Ascending aorta (tissue), 2 donors: ENCODE measurements at places on chromosomes 5 and 9. TPM values are rescaled to one million over a fixed set of nuclear protein-coding genes. Genes with fewer than 3 reads are reported as not detected.

DNA sequence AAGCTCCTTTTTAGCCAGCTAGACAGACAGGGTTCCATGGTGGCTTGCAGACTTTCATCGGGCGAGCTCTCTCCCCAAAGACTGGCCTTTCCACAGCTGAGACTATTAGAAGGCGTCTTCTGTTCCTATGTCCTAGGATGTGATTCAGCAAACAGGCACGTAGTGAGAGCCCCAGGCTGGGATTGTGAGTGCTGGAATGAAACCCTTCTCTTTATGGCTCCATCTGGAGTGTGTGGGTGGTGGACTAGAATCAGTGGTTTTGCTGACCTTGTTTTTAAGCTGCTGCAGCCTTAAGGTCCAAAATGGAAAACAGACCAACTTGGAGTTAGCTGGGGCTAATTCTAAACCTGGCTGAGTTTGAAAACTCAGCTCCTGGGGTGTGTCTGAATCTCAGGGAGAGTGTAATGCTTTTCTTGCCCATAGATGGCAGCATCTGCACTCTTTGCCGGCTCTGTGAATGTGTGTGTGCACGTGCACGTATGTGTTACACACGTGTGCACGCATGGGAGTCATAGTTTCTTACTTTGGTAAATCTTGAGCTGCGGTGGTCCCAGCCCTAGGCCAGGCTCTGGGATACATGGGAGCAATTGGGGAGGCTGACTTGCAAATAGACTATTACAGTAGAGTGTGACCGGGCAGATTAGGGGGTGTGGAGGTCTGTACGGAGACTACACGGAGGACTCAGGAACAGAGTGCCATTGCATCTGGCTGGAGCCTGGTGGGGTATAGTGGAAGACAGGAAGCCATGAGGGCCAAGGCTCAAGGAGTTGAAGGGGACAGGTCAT, 10.7 kb downstream of the GSN start:
- no peak for DNase-seq
- H3K36me3 ChIP-seq, result no peaks in the 10 kb centered on the region
- peaks cover 96% of the 10 kb centered on the region for H3K4me1 ChIP-seq
- H3K4me3 ChIP-seq, result peak overlapping the region; percentile 21
- no peaks in the 10 kb centered on the region for H3K27me3 ChIP-seq
- H3K27ac ChIP-seq, result peak overlapping the region; percentile 98

GRCh38 chr5:174084691-174085154, 39.2 kb downstream of the NSG2 start:
- no peaks in the 10 kb centered on the region for H3K27me3 ChIP-seq
- no peak overlapping the region for H3K4me3 ChIP-seq
- DNase-seq, result no peak
- no peaks in the 10 kb centered on the region for H3K4me1 ChIP-seq
- H3K27ac ChIP-seq, result no peak overlapping the region

GRCh38 chr9:32991897-32992594, 9.4 kb downstream of the APTX start:
- no peaks in the 10 kb centered on the region for H3K27me3 ChIP-seq
- H3K4me3 ChIP-seq, result no peak overlapping the region
- no peak for DNase-seq
- H3K36me3 ChIP-seq, result peaks cover 32% of the 10 kb centered on the region
- no peak overlapping the region for H3K27ac ChIP-seq

DNA sequence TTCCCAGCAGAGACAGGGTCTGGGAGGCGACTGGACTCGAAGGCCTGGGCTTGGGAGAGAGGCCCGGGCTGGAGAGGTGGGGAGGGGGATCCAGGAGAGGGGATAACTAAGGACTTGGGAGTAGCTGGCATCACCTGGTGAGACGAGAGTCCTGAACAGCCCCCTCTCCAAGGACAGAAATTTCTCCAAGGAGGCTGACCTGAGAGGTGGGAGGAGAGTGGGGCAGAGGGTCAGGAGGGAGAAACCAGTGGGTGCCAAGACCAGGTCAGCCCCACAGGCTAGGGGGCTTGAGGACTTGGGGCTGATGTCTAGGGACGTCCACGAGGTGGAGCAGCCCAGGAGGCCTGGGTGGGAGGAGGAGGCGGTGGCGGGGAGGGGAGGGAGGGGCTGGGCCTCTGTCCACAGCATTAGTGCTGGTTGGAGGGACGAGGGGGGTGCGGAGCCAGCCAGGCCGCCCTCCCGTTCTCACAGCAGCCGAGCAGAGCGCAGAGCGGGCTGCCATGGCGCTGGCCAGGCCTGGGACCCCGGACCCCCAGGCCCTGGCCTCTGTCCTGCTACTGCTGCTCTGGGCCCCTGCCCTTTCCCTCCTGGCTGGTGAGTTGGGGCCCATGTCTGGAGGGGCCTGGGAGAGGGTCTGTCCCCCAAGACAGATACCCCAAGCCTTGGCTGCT, at the start of gene CRB2:
Gene CRB2, plus strand, starts transcription at position 437 of the 671 bp plus-strand sequence. Its CDS starts 64 bp downstream, at position 501.
- H3K27me3 ChIP-seq, result no peaks in the 10 kb centered on the region
- no peak for DNase-seq
- no peak within 1 kb of the TSS for H3K27ac ChIP-seq
- H3K36me3 ChIP-seq, result no peaks in the 10 kb centered on the region
- H3K4me1 ChIP-seq, result no peaks in the 10 kb centered on the region

Gene PJA2
- 56.1 TPM for total RNA-seq

Gene PARP8
- 5.6 TPM for total RNA-seq

- no peaks in the 10 kb centered on the region for H3K4me1 ChIP-seq
- no peaks in the 10 kb centered on the region for H3K27me3 ChIP-seq
- H3K36me3 ChIP-seq, result no peaks in the 10 kb centered on the region
- H3K4me3 ChIP-seq, result no peak overlapping the region
These were observed 215.3 kb downstream of the PRELID2 start for GRCh38 chr5:145619806-145620310.

- H3K27me3 ChIP-seq, result no peaks in the 10 kb centered on the region
- DNase-seq, result no peak
- H3K27ac ChIP-seq, result no peak overlapping the region
- H3K4me1 ChIP-seq, result no peaks in the 10 kb centered on the region
- peaks cover 100% of the 10 kb centered on the region for H3K36me3 ChIP-seq
These were observed 26.9 kb downstream of the ZNF484 start for GRCh38 chr9:92850898-92851297.

Gene DOCK8
- total RNA-seq, result 8.9 TPM

Gene RASGRF2
- total RNA-seq, result 16.9 TPM

Gene PFN3
- total RNA-seq, result not detected

DNA sequence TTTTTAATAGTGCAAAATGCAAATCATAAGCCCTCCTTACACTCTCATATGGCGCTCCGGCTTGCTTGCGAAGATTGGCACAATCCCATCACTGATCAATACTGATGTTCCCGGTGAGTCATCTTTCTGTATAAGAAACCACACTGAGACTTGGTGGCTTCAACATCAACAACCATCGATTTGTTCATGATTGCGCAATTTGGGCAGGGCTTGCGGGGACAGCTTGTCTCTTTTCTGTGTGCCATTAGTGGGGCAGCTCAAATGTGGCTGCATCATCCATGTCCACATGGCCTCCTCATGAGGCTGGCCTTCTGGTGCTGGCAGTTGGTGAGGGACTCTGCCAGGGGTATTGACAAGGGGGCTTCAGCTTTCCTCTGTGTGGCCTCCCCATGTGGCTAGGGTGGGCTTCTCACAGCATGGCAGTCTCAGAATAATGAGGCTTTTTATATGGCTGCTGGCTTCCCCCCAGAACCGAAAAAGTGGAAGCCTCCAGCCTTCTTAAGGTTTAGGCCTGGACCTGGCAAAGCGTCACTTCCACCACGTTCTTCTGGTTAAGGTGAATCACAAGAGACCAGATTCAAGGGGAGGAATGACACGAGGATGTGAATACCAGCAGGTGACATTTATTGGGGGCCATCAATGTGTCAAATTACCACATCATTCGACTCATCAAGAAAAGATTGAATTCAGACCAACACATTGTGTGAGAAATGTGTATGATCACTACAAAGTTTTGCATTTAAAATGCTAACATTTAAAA, 79.5 kb upstream of the NFIL3 start:
- H3K36me3 ChIP-seq, result no peaks in the 10 kb centered on the region
- no peaks in the 10 kb centered on the region for H3K4me1 ChIP-seq
- H3K4me3 ChIP-seq, result no peak overlapping the region
- no peak overlapping the region for H3K27ac ChIP-seq
- H3K27me3 ChIP-seq, result no peaks in the 10 kb centered on the region
- DNase-seq, result no peak

DNA sequence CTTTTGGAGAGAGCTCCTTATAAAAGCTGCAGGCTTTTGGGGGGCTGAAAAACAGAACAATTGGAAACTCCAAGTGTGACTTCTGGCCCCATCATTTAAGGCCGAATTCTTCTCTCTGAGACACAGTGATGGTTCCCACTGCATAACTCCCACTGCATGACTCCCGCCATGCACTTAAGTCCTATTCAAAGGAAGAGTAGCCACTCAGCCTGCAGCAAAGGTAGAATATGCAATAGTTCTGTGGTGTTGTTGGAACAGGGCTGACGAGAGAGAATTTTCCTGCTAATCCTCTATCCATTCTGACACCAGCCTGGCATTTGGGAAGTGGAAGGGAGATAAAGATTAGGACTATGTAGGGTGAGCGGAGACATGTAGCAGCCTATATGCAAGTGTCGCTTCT, 185.6 kb upstream of the ZNF462 start:
- H3K36me3 ChIP-seq, result no peaks in the 10 kb centered on the region
- DNase-seq, result no peak
- no peaks in the 10 kb centered on the region for H3K27me3 ChIP-seq
- H3K27ac ChIP-seq, result no peak overlapping the region
- H3K4me1 ChIP-seq, result no peaks in the 10 kb centered on the region
